ENCODE measurements at places on chromosomes 5 and 9.

- DNase-seq, result no peak
Measured at GRCh38 chr5:158506648-158507047, 593.1 kb downstream of the EBF1 start.

- no peak for DNase-seq
Measured at GRCh38 chr9:34991607-34992375, 2.2 kb downstream of the DNAJB5 start.

- DNase-seq, result peak; percentile 54
Measured at GRCh38 chr9:111598733-111599091, 735 bp downstream of the PTGR1 start.

- DNase-seq, result no peak
Measured at GRCh38 chr5:80720181-80720580, 65.4 kb upstream of the DHFR start.

DNA sequence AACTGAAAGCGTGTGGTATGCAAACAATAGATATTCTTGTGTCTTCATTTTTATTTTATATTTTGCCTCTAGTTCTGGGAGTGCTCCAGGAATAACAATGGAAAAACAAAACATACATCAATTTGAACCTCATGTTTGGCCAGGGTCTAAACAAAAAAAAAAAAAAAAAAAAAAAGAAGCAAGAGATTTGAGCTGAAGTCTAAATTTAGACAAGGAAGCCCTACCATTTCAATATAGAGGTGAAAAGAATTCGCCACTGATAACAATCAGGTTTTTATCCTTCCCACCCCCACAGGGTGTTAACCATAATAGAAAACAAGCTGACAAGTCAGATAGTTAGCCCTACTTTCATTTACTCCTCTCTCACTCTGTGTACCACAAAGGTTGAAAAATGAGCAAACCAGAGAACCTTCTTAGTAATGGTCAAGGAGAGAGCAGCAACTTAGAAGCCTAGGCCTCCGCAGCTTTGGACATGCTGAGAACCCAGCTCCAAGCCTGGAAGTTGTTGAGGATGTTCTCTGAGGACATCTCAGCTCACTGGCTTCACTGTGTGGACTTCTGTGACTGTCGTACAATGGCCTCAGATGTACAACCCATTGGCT is 118.2 kb upstream of the HMHB1 start:
- no peak for DNase-seq

DNA sequence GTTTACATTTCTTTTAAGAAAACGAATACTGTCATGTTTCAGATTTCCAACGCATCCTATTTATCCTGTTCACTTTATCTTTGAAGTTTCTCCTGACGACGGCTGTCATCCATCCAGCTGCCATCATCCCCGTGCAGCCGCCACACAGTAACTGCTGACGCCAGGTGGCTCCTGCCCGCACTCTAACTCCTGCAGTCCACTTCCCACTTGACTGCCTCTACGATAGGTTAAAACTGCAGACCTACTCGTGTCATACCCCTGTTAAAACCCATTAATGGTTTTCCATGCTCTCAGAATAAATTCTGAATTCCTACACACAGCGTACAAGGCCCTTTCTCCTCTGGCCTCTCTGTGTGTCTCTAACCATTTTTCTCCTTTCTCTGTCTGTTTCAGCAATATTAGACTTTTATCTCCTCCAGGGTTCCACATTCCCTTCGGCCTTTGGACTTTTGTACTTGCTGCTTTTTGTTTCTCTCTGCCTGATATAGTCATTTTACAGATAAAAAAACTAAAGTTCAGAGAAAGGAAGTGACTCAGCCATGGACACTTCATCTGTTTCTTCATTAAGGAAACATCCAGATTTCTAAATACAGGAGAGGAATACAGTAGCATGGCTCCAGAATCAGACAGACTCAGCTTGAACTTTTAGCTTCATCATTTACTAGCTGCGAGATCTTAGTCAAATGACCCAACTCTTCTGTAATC is 84.9 kb downstream of the ADAMTS12 start:
- DNase-seq, result peak; percentile 87

DNA sequence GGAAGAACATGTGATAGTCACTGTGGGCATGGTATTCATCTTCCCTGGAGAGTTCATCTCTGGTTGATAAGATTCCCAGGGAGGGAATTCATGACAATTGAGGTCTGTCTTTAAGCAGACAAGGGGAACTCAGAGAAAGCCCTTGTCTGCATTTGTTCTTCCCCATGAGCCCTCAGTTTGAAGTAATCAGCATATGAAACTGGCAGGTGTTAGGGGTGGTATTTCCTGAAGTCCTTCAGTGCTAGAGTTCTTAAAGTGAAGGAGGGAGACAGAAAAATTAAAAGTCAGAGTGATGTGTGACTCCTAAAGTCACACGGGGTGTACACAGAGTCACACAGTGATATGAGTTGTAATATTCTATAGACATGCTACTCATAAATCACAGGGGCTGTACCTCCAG is 60.6 kb upstream of the SYK start:
- DNase-seq, result no peak

DNA sequence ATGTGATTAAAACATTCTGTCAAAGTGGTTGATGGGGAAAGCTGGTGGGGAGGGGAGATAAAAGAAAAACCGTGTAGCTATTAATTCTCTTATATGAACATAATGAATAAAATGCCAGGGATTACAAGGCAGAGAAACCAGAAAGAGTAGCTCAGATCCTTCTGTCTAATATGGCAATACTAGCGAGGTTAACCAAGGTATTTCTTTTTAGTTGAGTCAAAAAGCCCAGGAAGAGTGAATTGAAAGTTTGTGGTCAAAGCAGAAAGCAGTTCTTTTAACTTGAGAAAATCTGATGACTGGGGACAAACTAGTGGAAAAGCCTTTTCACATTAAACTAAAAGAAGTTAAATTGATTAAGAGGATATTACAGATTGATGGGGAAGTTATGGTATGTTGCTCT is 76.0 kb downstream of the ERBIN start:
- no peak for DNase-seq

GRCh38 chr5:32736842-32737241 is 25.7 kb downstream of the NPR3 start:
- no peak for DNase-seq

GRCh38 chr5:146283344-146283761 is 55.3 kb upstream of the POU4F3 start:
- DNase-seq, result peak; percentile 82

DNA sequence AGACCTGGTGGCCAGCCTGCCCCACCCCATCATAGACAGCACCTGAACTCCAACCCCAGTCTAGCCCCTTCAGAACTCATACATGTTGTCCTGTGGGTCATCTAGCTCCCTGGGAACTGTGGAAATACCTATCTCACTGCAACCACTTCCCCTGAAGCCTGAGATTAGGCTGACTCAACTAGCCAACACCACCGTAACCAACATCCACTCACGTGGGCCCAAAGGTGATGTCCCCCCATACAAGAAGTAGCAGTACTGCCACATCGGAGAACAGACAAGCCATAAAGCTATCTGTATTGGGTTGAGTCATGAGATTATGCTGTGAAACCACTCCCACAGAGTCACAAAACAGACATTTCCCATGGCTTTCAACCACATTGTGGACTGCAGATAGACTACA is 46.6 kb downstream of the OSMR start:
- DNase-seq, result no peak

- DNase-seq, result peak; percentile 88
Measured at GRCh38 chr9:115691693-115692092, 461.9 kb upstream of the PAPPA start.

DNA sequence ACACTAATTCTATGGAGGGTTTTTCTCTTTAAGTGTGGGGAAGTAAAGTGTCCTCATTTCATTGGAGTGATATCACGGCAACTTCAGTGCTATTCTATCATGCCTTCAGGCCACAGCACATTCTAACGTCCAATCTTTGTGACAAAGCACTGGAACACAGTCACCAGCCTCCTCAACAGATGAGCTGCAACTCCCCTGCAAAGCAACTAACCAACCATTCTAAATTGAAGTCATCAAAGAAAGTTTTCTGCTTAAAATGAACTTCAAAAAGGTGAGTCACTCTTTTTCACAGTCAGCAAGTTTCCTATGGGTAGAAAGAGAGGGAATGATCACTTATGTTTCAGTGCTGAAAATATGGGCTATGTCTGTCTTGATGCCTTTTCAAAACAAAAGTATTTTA is 190.8 kb downstream of the ELAVL2 start:
- no peak for DNase-seq

DNA sequence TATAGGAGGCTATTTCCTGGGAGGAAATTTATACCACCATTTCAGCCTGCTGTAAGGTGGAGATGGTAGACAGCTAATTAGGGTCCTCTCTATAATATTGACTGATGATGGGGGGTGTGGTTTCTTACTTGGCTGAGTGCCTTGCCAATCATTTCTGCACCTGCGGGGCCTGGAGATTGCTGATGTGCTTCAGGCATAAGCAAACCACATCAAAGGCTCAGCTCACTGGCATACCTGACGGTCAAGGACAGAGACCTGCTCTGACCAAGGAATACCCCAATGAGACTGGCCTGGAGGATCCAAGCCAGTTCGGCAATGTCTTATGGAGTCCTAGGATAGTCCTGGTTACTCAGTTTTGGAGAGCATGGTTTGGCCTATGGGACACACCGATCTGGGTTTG is 29.5 kb downstream of the ANKH start:
- no peak for DNase-seq

DNA sequence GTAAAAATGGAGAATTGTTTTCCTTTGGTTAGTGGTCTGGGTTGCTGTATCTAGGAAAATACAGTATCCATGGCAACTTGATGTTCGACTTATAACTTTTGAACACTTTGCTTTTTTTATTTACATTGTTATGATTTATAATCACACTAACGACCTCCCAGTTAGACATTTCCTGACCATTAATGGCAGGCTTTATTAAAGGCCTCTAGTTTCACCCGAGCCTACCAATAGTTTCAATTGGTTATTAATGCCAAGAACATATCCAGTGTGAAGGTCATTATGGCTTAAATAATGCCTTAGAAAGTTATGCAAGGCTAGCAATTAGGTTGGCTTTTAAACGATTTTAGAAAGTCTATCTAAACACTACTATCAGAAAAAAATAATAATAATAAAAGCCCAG is 452.0 kb downstream of the DMRTA1 start:
- DNase-seq, result no peak

GRCh38 chr9:109579191-109579948 is 81.3 kb upstream of the PTPN3 start:
- DNase-seq, result no peak

DNA sequence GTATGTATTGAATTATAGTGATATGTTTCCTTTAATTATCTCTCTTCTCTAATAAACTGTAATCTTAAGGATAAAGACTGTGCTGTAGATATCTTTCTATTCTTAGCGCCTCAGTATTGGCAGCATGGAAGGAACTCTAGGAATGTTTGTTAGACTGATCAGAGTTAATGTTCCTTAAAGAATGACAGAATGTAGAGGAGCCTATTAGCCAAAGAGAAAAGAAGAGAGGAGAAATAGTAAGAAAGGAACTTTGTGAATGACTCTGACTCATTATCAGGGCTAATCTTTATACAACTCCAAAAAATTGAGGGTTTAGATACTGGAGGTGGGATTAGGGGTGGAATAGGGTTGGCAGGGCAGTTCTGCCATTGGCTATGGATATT is 59.0 kb upstream of the NUDT12 start:
- DNase-seq, result no peak

DNA sequence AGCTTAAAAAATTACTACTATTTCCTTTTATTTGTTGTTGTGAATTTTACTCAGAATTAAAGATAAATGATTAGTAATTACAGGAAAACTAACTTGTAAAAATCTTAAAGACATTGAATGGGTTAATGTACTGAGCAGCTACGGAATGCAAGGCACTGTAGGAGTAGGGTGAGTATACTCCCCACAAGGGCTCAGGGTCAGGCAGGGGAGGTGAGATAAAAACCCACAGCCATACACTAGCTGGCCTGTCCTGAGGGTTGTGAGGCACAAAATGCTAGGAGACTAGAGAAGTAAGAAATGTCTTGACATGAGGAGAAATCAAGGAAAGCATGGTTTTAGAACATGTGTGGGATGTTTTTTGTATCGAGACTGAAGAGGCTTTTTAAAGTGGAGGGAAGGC is 13.4 kb downstream of the ZBED3 start:
- DNase-seq, result no peak

- no peak for DNase-seq
Measured at GRCh38 chr5:172486451-172486850, 32.1 kb upstream of the SH3PXD2B start.

GRCh38 chr9:112894699-112895098 is 4.0 kb upstream of the SLC46A2 start:
- DNase-seq, result no peak

GRCh38 chr5:2748861-2749513 is 2.5 kb downstream of the IRX2 start:
- peak; percentile 32 for DNase-seq

DNA sequence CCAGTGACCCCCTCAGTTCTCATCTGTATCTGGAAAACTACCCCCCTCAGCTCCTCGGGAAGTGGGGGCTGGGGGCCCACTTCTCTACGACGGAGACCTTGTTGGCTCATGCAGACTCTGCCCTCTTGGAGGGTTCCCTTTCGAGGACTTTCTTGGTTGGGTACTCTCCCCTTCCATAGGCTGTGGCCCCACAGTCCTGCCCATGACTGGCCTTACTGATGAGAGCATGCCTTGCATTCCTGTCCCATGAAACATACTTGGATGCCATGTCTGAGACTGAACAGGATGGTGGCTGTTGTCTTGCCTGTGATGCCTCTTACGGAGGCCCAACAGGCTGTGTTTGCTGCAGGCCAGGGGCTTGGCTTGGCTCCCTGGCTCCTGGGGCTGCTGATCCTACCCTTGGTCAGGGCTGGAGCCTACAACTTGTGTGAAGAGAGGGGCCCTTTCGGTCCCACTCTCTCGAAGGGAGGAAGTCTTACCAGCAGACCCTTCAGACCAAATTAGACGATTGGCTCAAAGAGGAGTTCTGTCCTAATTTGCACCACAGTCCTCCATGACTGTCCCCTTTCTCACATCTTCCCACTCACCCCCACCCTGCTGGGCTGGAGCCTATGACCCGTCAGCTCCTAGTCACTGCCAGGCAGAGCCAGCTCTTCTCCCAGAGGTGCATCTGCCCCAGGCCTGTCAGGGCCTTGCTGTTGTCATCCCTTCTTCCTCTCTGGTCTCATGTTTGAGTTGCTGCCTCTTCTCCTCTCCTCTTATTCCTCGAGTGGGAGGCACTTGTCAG is 109.9 kb downstream of the CACNA1B start:
- DNase-seq, result no peak

- peak; percentile 42 for DNase-seq
Measured at GRCh38 chr5:41869151-41869723, 988 bp downstream of the OXCT1 start.
